T follicular helper cell (primary cell): ENCODE measurements at places on chromosomes 5 and 9.

DNA sequence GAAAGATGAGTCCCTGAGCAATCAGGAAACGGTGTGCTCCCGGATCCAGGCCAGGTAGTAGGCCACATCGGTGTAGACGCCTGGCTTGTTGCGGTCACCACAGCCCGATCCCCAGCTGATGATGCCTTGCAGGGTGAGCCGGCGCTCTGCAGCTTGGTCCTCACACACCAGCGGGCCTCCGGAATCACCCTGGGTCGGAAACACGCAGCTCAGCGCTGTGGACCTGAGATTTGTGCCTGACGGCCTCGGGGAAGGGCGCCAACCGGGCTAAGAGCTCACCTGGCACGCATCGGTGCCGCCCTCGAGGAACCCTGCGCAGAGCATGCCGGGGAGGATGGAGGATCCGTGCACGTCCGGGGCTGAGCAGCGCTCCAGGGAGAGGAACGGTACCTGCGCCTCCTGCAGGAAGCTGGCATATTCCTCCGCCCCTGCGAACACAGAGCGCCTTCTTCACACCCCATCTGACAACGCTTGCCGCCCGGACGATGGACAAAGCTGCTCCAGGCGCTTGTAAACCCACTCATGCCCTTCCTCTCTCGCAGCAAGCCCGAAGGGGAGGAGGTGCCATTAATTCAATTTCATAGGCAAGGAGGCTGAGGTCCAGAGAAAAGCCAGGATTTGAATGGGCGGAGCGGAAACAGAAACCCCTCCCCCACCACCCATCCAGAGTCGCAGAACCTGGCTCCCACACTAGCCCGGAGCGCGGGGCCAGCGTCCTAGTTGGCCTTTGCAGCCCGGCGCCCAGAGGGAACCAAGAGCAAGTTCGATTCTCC lies 2.0 kb upstream of the PFN3 start:
- peak; percentile 63 for DNase-seq

DNA sequence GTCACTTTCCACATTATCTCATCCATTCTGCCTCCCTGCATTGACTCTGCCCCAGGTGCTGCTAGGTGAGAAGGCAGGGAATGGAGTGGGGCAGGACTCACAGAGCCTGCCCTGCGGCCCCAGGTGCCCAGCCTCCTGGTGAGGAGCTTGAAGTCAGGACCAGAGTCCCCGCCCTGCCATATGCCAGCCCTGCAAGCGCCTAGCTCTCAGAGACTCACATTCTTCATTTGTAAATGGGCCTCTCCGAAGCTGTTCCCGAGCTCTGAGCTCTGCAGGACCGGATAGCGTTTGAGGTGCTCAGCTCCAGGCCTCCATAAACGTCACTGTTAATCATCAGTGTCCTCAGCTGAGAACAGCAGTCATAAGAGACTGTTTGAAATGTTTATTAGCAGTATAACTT lies 75.1 kb upstream of the STXBP1 start:
- no peak for DNase-seq

- DNase-seq = no peak
Measured at GRCh38 chr9:17816431-17817027, 237.7 kb downstream of the SH3GL2 start.

GRCh38 chr5:84816746-84817547 lies 432.3 kb upstream of the EDIL3 start:
- DNase-seq = no peak

DNA sequence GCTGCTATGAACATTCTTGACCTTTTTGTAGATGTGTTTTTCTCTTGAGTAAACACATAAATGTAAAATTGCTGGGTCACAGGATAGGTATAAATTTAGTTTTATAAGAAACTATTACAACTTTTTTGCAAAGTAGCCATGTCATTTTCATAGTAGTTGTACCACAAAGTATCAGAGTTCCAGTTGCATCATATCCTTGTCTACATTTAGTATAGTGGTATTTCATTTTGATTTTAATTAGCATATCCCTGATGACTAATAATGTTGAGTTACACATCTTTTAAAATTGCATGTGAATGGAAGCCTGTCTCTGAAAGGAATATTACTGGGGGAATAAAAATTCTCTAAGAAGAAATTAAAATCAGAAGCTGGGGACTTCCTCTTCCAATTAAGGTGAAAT lies 85.4 kb downstream of the TMEM161B start:
- no peak for DNase-seq

DNA sequence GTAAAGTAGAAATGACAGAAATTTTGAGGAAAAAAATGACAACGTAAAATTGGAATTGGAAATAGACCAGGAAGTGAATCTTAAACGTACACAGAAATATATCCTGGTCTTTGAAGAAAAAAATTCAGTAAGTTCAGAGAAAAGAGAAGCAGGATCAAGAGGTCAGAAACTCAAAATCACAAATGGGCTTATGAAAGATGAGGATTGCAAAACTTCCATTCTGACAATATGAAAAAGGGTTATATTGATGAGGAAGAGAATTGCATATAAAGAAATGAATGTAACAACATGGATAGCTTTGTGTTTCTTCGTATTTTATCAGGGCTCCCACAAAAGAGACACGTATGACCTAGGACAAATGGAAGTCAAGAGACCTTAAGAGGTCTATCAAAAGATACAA lies 58.1 kb downstream of the OXCT1 start:
- no peak for DNase-seq

GRCh38 chr5:142717582-142718215 lies 31.8 kb upstream of the FGF1 start:
- DNase-seq = no peak
